ENCODE measurements at places on chromosomes 7 and 10.

DNA sequence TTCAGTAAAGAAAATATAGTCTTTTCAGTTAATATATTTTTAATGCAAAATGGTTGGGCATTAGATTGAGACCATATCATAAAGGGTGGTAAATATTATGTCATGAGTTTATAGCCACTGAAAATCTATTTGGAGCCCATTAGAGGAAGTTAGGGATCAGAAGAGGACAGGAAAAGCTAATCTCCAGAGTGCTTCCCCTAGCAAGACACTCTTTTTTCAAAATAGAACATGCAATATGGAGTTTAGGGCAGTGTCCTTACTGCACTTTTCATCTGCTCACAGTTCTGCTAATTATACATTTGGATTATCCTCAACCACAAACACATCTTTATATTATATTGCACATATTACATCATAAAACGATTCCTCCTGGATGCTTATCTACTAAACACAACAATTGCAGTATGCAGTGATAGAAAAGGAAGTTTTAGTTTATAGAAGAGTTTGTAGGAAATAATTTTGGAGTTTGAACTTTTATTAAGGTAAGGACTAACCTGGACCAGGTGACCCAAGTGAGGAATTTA is 159.8 kb downstream of the PHF14 start:
- H3K4me1 ChIP-seq, result no peaks in the 10 kb centered on the region
- H3K27ac ChIP-seq, result no peak overlapping the region
- H3K27me3 ChIP-seq, result no peaks in the 10 kb centered on the region
- H3K4me3 ChIP-seq, result no peak overlapping the region
- H3K36me3 ChIP-seq, result peaks cover 7% of the 10 kb centered on the region
- DNase-seq, result no peak

- no peaks in the 10 kb centered on the region for H3K36me3 ChIP-seq
- no peak overlapping the region for H3K27ac ChIP-seq
- no peaks in the 10 kb centered on the region for H3K4me1 ChIP-seq
- H3K27me3 ChIP-seq, result no peaks in the 10 kb centered on the region
- no peak for DNase-seq
- H3K4me3 ChIP-seq, result no peak overlapping the region
These were observed 489.8 kb downstream of the NEBL start for GRCh38 chr10:20407357-20407756.

DNA sequence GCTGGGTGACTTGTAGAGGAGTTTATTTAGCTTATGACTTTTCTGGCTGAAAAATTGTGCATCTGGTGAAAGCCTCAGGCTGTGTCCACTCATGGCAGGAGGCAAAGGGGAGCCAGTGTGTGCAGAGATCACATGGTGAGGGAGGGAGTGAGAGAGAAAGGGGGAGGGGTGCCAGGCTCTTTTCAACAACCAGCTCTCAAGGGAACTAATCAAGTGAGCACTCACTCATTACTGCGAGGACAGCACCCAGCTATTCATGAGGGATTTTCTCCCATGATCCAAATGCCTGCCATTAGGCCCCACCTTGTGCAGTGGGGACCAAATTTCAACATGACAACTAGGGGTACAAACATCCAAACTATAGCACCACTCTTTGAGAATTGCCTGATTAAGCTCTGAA is 590.2 kb downstream of the MAGI2 start:
- H3K36me3 ChIP-seq, result no peaks in the 10 kb centered on the region
- no peak for DNase-seq
- no peak overlapping the region for H3K27ac ChIP-seq
- no peaks in the 10 kb centered on the region for H3K4me1 ChIP-seq

DNA sequence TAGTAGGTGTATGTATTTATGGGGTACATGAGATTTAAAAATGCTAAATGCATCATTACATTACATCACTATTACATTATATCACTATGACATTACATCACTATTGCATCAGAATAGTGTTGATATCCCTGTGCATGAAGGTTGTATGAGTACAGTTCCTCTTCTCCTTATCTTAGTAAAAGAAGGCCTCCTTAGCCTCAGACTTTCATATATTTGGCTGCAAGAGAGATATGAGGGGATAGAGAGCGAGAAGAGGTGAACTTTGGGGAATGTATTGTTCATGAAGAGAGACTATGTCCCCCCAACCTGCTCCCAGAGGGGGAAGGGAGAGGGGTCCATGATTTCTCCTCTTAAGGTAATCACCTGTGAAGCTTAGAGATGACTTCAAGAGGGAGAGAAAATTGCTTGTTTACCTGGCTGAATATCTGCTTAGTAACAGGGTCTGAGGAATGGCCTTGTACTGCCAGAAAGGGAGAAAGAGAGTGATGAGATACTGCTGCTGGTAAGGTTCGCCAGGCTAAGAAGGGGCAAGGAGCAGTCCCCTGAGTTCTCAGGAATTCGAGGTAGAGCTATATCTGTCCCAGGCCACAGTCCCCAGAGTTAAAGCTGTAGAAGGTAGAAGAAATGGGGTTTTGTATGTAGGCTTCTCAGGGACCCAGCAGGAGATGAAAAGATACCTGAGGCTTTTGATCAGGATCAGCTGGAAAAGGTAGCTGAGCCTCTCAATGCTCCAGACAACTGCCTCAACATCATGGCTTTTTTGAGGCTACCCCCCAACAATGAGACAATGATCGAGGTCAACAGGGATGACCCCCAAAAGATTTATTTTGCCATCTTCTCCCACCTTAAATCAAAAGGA is 168.4 kb upstream of the WNT16 start:
- DNase-seq, result no peak
- H3K4me3 ChIP-seq, result no peak overlapping the region
- no peaks in the 10 kb centered on the region for H3K4me1 ChIP-seq
- peaks cover 4% of the 10 kb centered on the region for H3K36me3 ChIP-seq
- no peaks in the 10 kb centered on the region for H3K27me3 ChIP-seq

- no peaks in the 10 kb centered on the region for H3K4me1 ChIP-seq
- no peaks in the 10 kb centered on the region for H3K27me3 ChIP-seq
- no peak overlapping the region for H3K27ac ChIP-seq
- H3K36me3 ChIP-seq, result no peaks in the 10 kb centered on the region
- H3K4me3 ChIP-seq, result no peak overlapping the region
These were observed 1206.6 kb downstream of the TYW1 start for GRCh38 chr7:68203251-68203650.

GRCh38 chr10:86111902-86112545 is 254.6 kb downstream of the GRID1 start:
- no peak for DNase-seq
- no peaks in the 10 kb centered on the region for H3K36me3 ChIP-seq
- no peak overlapping the region for H3K27ac ChIP-seq

- H3K27me3 ChIP-seq, result no peaks in the 10 kb centered on the region
- no peaks in the 10 kb centered on the region for H3K4me1 ChIP-seq
- no peaks in the 10 kb centered on the region for H3K36me3 ChIP-seq
- H3K27ac ChIP-seq, result no peak overlapping the region
- no peak overlapping the region for H3K4me3 ChIP-seq
These were observed 867.3 kb downstream of the TYW1 start for GRCh38 chr7:67863911-67864310.
